ENCODE measurements at places on chromosomes 6 and 20.

- DNase-seq, result peak; percentile 16
Observed at GRCh38 chr6:72954716-72955115, 270.6 kb downstream of the KHDC1L start.

GRCh38 chr6:40398034-40398691 is 189.0 kb downstream of the LRFN2 start:
- DNase-seq, result no peak

DNA sequence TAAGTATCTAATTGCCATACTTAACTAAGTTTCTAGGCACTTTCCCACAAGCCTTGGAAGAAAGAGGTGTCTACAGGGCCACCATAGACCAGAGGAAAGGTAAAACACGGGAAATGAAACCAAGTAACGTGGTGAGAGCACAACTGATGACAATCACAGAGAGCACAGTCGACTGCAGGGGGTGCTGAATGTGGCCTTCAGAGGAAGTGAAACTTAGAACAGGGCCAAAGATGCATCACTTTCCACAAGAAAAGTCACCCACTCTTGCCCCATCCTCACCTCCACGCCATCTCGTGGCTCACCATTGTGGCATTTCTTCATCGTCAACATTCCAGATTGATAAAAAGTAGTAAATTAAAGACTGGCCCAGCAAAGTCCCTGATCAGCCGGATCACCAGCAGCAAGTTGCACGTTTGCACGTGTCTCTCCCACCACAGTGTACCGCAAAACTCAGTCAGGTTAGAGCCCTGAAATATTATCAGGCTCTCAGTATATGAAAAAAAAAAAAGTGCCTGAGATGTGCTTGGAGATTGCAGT is 31.4 kb downstream of the HIVEP2 start:
- DNase-seq, result no peak

DNA sequence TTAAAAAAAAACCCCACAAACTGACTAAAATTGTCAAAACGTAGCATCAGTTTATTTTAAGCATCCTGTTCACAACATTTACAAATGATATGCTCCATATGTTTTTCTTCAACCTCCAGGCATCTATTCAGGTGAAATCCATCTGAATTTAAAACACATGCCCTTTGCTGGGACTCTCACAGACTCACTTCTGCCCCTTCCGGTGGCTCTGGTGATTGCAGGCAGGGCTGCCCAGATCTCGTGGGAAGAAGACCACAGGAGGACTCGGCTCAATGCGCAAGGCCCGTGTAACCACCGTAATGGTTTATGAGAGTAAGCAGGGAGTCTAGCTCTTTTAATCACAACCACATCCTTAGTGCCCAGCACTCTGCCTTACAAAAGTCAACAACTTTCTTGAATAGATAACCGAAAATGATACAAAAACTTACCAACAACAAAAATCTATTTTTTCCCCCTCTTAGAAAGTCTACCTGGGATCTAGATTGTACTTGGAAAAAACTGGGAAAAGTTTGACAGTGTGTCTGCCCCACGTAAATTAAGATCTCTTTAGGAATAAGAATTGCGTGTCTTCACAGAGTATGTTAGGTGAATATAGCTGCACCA is 139.1 kb downstream of the KIF16B start:
- peak; percentile 44 for DNase-seq

DNA sequence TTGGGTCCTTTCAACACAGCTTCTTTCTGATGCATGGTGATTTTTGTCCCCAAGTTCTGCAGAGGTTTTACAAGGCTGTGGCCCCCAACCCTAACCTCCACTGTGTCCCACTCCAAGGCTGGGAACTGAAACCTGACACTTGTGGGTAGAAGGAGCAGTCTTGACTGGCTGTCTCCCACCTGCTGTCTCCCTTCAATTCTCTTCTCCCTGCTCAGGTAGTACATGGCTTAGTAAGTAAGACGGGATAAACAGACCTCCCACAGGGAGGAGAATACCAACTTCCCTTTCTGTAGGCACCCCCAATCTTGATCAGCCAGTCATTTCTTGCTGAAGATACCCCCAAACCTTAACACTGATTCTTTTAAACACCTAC is 25.0 kb downstream of the TGM6 start:
- no peak for DNase-seq

GRCh38 chr20:42085366-42085765 is 467.2 kb upstream of the CHD6 start:
- DNase-seq, result no peak

DNA sequence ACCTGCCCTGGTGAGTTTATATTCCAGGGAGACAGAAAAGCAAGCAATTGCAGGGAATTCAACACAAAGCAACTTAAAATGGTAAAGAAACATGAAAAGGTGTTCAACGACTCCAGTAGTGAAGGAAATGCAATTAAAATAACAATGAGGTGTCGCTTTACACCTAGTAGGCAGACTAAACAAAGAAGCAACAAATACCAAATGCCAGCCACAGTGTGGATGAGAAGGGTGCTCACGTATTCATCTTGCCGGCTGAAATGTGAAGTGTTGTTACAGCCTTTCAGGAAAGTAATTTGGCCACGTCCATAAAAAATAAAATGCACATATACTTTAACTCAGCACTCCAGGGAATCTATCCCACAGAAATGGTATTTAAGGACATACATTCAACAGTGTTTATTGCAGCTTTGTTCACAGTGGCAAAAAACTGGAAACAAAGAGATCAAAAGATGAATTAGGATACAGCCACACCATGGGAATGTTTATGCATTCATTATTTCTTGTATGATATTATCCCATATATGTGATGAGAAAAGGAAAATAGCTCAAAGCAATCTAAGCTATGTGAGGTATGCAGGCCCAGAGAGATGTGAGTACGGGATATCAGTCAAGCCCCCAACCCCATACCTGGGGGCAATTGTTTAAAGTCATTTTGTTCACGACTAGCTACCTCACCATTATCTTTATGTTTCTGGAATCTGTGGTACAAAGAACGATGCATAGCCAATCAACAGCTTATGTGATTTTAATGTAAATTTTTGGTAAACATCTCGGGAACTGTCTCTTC is 266.0 kb upstream of the SOX4 start:
- DNase-seq, result no peak

DNA sequence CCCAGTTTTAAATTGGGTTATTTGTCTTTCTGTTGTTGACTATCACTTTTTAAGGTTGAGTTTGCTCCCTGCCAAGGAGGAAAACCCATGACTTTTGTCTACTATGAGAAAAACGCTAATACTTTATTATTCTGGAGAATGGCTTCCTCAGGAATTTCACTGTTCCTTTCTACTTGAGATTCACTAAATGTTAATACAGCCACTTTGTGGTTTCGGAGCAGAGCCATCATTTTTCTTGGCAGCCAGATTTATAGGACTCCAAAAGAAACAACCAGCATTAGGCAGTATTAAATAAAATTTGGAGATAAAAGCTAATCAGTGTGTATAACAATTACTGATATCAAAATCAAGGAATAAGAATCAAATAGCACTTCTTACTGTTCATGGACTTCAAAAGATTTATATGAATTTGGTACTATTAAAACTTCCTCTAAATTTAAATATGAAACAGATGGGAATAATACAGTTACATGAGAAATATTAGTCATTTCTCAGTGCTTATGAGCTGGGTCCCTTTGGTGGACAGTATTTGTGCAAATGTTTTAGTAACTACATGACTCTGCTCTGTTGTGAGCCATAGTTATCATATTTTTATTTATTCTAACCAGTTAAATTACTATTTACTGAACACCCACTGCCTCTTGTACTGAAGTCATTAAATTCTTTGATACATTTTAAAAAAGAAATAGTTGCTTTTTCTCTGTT is 64.1 kb upstream of the FBXO30 start:
- peak; percentile 17 for DNase-seq

- peak; percentile 78 for DNase-seq
Observed at GRCh38 chr6:37051138-37052026, 45.9 kb downstream of the FGD2 start.

GRCh38 chr20:1631309-1632151 is 11.7 kb upstream of the SIRPB1 start:
- DNase-seq, result no peak

GRCh38 chr6:157328108-157328692 is 4.9 kb upstream of the TMEM242 start:
- no peak for DNase-seq

DNA sequence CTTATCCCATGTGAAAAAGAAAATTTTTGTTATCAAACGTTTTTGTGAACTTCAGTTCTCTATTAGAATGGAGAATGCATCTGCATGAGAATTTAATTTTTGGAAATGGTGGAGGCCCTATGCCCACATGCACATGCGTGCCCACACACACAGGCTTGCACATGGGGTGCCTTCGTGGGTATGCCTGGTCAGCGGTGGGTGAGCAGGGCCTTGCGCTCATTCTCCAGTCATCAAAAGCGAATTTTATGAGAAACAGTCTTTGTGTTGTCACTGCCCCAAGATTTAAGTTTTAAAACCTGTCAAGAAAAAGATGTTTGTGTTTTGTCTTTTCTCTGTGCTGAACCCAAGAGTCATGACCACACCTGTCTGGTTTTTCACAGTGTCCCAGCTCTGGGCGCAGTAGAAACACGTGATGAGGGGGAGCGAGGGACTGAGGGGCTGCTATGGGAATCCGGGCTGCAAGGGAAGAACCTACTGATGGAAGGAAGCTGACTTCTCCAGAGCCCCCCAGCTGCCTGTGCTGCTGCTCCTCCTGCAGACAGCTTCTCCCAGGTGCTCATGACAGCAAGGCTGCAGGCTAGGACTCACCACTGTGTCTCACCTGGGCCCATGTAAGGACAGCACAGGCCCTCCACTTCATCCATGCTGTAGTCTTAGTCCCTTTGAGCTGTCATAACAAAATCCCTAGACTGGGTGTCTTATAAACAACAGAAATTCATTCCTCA is 153.6 kb downstream of the SYCP2 start:
- no peak for DNase-seq

DNA sequence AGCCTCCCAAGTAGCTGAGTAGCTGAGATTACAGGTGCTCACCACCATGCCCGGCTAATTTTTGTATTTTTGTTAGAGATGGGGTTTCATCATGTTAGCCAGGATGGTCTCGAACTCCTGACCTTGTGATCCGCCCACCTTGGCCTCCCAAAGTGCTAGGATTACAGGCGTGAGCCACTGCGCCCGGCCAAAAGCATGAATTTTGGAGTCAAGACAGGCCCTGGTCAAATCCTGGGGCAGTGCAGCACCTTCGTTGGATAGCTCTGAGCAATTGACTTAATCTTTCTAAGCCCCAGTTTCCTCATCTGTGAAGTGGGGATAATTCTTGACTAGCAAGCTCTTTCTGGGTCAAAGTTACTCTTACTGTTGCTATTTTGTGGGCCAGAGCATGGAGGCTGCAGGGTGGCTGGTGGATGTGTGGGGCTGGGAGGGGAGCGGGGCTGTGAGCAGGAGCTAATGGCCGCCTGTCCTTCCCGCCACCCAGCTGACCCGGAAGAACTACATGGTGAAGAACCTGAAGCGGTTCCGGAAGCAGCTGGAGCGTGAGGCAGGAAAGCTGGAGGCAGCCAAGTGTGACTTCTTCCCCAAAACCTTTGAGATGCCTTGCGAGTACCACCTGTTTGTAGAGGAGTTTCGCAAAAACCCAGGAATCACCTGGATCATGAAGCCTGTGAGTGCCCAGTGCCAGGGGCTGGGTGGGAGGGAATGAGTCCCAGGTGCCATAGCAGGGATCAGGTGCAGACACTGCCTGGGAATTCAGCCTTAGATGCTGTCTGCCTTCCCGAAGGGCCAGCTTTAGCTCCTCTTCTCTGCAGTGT is 39.0 kb downstream of the TTLL9 start:
- DNase-seq, result no peak

DNA sequence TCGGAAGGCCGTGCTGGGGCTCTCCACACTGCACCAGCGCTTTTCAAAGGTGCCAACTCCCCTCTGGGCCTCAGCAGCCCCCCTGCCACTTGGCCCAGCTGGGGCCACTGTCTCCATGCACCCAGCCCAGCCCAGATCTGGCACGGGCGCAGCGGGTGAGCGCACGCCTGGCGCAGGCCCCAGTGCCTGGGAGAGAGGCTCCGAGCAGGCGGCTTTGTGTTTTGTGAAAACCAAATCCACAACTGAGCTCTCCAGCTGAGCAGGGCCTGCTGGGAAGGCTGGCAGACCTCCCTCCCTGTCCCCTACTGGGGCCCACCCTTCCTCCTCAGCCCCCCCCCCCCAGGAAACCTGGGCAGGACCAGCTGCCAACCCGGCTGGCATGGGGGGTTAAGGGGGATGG is 17.0 kb downstream of the MDGA1 start:
- DNase-seq, result no peak

DNA sequence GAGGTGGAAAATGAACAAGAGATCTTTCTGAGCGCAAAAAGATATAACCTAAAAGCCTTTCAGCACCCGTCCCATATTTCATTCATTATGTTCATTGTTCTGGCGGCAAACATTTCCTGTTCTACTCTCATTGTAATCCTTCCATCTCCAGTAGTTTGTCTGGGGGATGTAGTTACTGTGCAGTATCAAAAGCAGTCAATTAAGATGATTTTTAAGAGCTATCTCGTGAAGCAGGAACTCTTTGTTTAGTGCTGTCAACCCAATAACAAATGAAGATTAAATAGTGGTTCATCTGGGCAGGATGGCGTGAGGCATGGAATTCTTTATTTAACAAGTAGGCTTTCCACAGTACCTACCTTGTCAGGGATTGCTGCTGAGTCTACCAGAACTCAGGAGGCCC is 876.7 kb downstream of the HACE1 start:
- DNase-seq, result no peak

DNA sequence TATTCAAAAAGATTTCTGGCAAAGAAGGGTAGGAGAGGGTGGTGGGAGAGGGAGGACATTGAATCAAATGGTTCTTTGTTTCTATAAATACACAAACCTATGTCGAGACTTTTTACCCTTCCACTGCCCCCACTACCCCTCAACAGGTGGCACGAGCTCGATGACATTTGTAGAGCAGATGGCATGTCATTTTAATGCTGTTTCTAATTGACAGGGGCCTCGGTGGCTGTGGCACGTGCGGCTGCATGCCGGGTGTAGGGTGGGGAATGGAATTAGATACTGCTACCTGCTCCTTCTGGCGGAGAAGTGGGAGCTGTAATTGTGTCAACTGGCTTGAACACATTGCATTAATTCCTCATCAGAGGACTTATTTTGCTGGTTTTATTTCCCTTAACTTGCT is 29.1 kb upstream of the SASH1 start:
- DNase-seq, result no peak

- peak; percentile 77 for DNase-seq
Observed at GRCh38 chr6:127342946-127343808, at the start of gene ECHDC1. ECHDC1 (minus strand) TSS chr6:127343609; CDS start chr6:127331028, 12,581 bp downstream.

- DNase-seq, result no peak
Observed at GRCh38 chr6:159065759-159066329, 21.1 kb upstream of the TAGAP start.

DNA sequence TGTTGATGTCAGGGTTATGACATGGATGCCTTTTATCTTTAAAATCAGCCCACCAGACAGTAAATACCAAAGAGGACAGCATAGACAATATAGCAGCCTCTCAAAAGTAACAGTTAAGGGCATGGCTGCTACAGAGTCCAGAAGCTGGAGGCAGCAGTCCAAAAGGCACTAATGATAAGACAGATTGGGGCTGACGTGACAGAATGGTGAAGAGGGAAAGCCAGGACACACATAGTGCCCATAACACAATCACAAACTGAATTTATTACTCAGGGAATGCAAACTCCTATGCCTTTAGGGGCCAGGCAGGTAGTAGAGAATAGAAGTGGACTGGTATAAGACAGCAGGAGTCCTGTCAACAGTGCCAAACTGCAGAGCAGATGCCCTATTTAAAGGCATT is 40.7 kb downstream of the TP53INP2 start:
- no peak for DNase-seq

All from fibroblast of skin of right biceps (primary cell).